ENCODE measurements at places on chromosomes 13 and 19.
A peak's percentile ranks its signal among the peaks of the same experiment; 100 is the strongest.

DNA sequence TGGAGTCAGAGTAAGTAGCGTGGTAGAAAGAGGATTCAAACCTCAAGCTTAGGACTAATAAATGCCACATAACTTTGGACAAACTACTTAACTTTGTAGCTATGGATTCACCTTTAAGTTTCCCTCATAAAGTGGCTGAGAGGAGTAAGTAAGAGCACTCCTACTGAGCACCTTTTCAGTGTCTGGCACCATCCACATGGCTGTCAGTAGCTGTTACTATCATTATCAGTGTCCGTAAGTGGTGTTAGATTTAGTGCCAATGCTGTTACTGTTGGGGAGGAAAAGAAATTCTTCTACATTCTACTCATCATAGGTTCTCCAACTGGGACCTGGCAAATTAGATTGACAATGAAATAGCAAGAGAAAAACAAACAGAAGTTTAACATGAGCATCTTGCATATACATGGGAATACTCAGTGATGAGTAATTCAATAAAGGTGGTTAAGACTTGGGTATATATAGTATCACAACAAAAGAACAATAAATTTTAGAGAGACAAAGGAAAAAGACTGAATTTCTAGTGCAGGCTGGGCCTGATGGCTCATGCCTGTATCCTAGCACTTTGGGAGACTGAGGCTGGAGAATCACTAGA lies 165.6 kb upstream of the NBEA start:
- DNase-seq, result no peak

GRCh38 chr13:41563984-41564365 lies 106.6 kb downstream of the RGCC start:
- no peak for DNase-seq

GRCh38 chr19:35786299-35787160 lies 11.2 kb downstream of the ARHGAP33 start:
- no peak for DNase-seq

DNA sequence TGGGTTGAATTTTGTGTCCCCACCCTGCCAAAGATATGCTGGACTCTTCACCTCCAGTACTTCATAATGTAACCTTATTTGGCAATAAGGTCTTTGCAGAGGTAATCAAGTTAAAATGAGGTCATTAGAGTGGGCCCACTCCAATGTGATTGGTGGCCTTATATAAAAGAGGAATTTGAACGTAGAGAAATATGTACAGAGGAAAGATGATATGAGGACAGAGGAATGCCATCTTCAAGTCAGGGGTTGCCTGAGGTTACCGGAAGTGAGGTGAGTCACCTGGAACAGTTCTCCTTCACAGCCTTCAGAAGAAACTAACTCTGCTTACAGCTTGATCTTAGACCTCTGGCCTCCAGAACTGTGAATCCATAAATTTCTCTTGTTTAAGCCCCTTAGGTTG lies 69.9 kb downstream of the GPC5 start:
- DNase-seq, result peak; percentile 2

- no peak for DNase-seq
Measured at GRCh38 chr19:34145741-34146202, 26.5 kb upstream of the LSM14A start.

DNA sequence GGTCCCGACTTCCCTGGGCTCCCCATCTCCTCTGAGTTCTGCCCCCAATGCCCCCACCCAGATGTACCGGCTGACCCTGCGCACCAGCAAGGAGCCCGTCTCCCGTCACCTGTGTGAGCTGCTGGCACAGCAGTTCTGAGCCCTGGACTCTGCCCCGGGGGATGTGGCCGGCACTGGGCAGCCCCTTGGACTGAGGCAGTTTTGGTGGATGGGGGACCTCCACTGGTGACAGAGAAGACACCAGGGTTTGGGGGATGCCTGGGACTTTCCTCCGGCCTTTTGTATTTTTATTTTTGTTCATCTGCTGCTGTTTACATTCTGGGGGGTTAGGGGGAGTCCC lies 6.5 kb downstream of the FUZ start:
- DNase-seq, result no peak

DNA sequence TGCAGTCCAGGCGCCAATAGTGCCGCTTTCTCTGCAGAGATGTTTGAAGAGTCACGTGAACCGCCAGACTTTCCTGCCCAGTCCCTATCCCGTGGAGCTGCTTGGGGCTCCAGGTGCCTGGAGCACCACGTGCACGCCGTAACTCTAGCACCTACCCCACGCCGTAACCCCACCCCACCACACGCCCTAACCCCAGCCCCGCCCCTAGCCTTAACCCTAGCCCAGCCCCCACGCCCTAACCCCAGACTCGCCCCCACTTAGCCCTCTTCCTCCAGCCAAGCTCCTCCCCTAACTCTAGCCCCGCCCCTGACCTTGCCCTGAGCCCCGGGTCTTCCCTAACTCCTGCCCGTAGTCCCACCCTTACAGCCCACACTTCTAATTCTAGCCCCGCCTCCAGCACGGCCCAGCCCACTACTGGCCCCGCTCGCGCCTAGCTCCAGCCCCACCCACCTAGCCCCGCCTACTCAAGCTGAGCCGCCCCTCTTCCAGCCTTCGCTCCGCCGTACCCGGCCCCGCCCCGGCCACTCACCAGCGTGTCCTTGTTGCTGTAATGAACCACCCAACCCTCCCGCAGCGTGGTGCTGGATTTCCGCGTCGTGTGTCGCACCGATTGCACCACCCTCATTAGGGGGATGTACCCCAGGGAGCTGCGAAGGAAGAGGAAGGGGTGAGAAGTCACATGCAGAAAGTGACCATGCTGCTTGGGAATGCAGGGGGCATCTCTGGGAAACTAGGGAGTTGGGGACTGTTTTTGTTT lies 19.5 kb downstream of the PRKD2 start:
- DNase-seq, result peak; percentile 61

DNA sequence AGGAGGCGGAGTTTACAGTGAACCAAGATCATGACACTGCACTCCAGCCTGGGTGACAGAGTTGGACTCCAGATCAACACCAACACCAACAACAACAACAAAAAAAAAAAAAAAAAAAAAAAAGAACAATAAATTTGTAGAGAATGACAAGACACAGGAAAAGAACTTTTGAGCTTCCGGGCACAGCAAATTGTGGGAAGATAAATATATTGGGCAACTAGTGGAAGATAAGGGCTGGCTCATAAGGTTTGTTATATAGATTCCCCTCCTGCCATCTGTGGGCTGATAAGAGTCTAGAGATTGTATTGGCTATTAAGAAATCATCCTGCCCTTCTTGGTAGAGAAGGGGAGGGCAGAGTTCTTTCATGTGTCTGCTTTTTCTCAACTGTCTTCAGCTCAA lies 33.1 kb upstream of the CYP2S1 start:
- no peak for DNase-seq

DNA sequence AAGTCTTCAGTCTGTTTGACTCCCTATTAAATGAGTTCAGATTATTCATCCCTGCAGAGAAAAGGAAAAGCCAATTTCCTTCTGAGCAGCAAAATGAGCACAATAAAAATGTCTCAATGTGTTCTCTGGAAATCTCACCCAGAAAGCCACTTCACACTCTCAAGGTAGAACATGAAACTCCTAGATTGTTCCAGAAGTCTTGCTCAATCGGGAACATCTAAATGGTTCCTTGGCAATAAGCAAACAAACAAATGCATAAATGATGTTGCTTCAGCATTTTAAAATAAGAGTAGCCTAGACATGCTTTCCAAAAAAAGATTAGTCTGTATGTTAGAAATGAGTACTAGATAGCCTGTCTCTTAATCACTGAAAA lies 59.7 kb upstream of the TNFRSF19 start:
- DNase-seq, result no peak

- peak; percentile 12 for DNase-seq
Measured at GRCh38 chr19:53004242-53004641, 9.5 kb upstream of the ERVV-1 start.

DNA sequence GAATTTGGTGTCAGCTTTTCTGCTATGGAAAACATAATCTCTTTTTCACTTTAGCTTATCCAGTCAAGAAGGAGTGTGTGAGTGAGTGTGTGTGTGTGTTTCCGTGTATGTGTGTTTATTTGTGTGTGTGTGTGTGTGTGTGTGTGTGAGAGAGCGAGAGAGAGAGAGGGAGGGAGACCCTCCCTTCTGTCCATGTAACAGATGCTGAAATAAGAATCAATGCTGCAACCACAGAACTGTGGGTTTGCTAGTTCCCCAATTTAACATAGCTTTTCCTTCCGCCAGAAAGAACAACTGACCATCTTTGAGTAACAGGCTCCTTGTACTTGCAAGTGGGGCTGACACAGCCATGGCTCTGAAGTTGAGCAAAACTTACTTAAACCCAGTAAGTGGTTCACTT lies 5.2 kb downstream of the LCP1 start:
- no peak for DNase-seq

GRCh38 chr19:13920940-13921747 lies 15.1 kb downstream of the CC2D1A start:
- DNase-seq, result no peak

DNA sequence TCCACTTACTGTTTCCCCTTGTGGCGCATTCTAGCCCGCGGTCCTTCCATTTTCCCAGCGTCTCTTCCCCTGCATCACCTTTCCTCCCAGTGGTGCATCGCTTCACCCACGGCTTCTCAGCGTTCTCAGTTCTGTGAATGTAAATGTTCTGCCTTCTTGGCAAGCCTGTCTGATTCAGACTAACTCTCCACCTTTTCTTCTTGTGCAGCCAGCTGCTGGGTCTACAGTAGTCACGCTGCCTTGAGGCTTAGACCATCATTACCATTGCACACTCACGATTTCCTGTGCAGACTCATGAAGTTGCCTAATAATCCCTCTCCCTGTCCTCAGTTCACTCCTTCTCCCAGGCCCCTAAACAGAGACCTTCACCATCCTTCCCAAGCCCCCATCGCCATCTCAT lies 75.0 kb downstream of the DHRS12 start:
- DNase-seq, result no peak

DNA sequence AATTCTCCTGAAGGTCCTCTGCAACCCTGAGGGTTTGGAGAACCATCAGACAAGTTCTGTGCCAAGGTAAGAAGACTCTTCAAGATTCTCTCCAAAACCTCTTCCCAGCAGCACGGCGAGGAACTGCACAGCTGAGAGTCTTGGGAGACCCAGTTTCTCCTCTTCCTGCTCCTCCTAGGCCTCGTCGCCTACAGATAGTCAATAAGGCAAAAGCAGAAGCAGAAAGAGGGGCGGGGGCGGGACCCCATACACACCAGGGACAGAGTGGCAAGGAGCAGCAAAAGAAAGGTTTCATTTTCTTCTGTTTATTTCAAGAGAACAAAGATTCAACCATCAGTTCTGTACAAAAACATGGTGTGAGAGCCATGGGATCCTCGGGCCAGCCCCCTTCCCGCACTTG lies 9.1 kb downstream of the KDELR1 start:
- DNase-seq, result no peak

GRCh38 chr19:34193439-34193838 lies 21.1 kb downstream of the LSM14A start:
- no peak for DNase-seq

DNA sequence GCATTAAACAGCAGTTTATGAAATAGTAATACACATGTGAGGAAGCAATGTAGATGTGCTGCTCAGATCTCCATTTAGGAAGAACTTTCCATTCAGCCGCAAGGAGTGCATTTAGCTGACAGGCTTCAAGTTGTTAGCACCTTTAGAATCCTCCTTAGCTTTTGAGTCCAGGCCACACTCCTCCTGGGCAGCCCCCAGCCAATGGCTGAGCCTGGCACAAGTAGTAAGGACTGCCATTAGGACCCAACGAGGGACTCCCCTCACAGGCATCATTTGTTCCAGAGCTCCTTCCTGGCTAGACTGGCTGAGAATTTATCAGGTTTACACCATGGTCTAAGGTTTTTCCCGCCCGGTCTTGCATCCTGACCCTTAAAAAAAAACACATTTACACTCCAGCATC lies 201.4 kb downstream of the DIAPH3 start:
- DNase-seq, result no peak

DNA sequence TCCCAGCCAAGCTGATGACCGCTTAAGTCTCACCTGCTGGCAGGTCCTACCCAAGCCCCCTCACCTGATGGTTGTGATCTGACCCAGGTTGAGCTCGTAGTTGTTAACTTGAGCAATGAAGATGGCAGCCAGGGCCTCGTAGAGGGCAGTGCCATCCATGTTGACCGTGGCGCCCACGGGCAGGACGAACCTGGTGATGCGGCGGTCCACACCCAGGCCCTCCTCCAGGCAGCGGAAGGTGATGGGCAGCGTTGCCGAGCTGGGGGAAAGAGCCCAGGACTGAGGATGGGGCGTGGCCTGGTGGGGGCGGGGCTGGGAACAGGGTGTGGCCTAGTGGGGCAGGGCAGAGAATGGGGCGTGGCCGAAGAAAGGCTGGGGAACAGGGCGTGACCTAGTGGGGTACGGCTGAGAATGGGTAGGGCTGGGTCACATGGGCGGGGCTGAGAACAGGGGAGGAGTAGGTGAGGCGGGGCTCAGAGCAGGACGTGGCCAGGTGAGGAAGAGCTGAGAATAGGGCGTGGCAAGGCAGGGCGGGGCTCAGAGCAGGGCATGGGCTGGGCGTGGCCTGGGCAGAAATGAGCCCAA lies 12.9 kb downstream of the OR7C2 start:
- no peak for DNase-seq

DNA sequence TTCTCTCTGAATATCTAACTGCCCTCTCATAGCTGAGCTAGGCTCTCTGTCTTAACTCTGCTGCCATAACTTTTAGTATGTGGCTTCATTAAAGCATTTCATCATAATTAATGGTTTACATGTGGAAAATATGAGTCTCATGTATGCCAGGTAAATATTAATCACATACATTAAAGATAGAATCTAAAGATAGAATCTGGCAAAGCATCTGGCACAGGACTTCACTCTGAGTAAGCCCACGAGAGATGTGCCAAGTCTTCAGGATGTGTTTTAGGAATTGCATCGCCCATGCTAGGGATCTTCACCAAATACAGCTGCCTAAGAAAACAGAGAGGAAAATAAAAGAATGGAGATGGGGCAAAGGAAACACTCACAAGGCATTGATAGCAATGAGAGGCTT lies 285.8 kb downstream of the DIAPH3 start:
- DNase-seq, result no peak
